ENCODE measurements at places on chromosomes 12 and 14.

DNA sequence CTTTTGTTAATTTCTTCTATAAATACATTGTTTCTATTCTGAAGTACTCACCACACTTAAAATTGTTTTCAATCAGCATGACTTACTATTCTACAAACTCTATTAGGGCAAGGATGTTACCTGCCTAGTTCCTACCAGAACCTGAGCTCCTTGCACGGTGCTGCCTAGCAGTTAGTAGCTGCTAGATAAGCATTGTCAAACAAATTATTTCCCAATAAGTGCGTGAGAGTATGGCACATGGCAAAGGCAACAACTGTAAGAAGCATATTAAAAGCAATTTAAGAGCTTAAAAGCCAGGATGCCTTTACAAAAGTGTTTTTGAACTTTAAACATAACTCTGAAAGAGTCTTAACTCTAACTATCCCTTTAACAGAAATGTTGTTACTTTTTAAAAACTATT lies 8.2 kb upstream of the LYZ start:
- no peak for DNase-seq

GRCh38 chr12:105741786-105742566 lies 396.8 kb downstream of the NUAK1 start:
- no peak for DNase-seq

GRCh38 chr12:52093346-52093745 lies 13.8 kb downstream of the SMIM41 start:
- DNase-seq, result no peak

DNA sequence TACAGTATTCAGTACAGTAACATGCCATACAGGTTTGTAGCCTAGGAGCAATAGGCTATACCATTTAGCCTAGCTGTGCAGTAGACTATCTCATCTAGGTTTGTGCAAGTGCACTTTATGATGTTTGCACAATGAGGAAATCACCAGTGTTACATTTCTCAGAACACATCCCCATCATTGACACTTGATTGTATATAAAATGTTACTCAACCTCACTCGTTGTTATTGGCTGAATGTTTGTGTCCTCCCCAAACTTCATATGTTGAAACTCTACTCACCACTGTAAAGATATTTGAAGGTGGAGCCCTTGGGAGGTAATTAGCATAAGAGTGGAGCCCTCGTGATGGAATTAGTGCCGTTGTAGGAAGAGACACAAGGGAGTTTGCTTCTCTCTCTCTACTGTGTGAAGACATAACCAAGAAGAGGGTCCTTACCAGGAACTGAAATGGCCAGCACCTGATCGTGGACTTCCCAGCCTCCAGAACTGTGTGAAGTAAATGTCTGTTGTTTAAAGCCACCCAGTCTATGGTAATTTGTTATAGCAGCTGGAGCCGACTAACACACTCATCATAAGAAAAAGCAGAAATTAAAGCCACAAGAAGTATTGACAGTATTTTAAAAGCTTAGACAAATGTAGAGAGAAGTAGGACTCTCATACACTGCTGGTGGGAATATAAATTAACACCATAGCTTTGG lies 3.2 kb upstream of the MED13L start:
- no peak for DNase-seq

DNA sequence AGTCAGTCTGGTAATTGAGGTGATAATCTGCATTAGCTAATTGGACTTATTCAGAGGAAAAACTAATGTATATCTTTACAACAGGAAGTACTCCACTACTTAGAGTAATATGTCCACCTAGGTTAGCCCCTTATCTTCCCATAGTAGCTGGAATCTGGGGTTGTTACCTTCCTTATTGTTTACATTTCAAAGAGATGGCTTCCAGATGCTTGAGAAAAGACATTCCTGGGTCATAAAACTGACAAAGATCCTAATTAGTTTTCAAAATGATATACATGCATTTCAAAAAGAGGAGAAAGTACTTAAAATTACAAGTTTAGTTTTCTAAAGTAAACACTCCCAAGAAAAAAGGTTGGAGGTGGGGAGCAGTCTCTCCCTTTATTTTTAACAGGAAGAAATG lies 78.1 kb downstream of the RPL10L start:
- DNase-seq, result no peak

GRCh38 chr14:82060219-82060618 lies 526.6 kb upstream of the SEL1L start:
- no peak for DNase-seq

DNA sequence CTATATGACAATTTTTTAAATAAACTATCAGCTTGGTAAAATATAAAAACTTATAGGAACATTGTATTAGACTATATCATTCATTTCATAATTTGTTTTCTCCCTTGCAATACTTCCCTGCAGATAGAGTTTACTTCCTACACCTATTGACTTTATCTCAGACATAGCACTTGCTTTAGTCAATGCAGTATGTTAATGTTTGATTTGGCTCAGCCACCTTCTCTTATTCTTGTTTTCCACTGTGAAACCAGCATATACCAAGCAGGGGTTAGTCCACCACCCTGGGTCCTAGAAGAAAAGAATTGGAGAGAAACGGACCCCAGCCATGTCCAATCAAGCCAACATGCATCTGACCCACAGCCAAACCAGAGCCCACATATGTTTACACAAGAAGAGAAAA lies 10.4 kb upstream of the SOX5 start:
- DNase-seq, result no peak

DNA sequence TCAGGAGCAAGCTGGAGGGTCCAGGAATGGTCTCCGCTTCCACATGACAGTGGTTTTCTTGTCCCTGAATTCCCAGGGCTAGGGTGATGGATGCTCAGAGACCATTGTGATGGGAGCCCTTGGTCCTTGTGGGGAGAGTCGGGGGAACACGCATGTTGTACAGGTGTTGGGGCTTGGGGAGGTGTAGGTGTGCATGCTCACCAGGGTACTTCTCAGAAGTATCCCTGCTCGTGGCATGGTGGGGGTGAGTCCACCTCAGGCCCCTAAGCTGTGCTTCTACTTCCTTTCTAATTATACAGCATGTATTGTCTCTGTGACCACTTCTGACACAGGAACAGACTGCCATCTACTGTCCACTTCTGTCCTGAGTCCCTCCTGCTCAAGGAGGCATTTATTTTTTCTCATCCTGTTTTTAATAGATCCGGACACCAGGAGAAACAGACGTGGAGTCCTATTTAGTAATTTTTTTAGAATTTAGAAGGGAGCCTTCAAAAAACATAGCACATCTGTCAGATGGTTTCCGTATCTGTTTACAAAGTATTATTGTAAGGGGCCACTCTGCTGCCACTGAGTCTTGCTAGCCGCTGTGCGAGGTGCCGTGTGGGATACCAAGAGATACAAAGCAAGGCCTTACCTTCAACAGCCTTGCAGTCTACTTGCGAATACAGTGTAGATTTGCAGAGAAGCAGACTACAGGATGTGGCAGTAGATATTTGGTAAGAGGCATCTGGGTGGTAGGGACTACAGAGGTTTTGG lies 10.5 kb downstream of the NTF3 start:
- DNase-seq, result no peak

DNA sequence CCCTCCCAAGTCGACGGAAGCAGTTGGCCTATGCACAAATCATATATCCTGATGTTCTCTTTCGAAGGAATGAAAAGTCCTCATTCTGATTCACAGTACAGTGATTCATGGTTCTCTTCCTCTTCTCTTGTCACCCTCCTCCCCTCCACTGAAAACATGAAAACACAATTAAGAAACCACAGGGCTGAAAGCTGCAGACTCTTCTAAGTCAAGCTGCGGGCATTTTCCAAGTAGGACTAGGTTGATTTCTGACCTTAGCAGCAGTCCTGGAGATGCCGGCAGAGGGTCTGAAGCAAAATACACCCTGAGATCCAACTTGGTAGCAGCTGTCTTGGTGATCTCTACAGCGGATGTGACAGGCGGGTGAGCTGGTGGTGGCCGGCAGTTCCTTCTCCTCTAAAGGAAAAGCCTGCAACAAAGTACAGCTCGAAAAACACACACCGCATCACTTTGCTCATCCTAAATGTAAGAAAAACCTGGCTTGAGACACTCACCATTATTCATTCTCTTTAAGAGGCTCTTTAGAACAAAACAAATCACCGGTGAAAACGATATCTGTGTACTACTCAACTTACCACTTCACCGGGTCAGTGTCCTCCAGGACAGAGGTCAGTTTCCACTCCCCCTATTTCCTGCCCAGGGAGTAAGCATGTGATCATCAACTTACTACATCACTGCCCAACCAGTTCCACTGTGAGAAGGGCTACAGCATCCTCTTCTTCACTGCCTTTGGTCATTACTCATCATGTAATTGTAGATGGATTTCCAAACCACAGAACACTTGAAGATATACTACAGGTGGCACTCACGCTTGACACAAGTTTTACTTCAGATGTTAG lies 6.0 kb downstream of the TMCC3 start:
- DNase-seq, result no peak

- peak; percentile 34 for DNase-seq
These were observed 1.5 kb downstream of the PRKCH start for GRCh38 chr14:61322799-61323290.

- no peak for DNase-seq
These were observed 55.1 kb upstream of the ARID2 start for GRCh38 chr12:45674181-45674977.

All from NCI-H1436 (cell line).